Aorta (tissue), 5 donors: ENCODE measurements at places on chromosomes 2 and 18. TPM values are rescaled to one million over a fixed set of nuclear protein-coding genes. Genes with fewer than 3 reads are reported as not detected.

EVA1A gene
- total RNA-seq: 3.1 TPM

NEU2 gene
- total RNA-seq: not detected

- no peaks in the 10 kb centered on the region for H3K4me1 ChIP-seq
- no peaks in the 10 kb centered on the region for H3K27me3 ChIP-seq
- H3K36me3 ChIP-seq: no peaks in the 10 kb centered on the region
- no peak for DNase-seq
Measured at GRCh38 chr2:239880396-239880795, 144.7 kb downstream of the NDUFA10 start.

UGT1A7 gene
- not detected for total RNA-seq

DNA sequence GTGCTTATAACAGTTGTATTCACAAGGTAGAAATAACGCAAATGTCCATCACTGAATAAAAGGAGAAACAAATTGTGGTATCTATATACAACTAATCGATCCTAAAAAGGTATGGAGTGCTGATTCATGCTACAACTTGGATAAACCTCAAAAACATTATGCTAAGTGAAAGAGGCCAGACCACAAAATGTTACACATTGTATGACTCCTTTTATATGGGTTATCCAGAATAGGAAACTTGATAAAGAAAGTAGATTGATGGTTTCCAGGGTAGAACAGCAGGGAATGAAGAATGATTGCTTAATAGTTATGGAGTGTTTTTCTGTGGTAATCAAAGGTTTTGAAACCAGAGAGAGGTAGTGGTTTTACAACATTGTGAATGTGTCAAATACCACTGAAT is 432.2 kb upstream of the TRIB2 start:
- no peaks in the 10 kb centered on the region for H3K4me1 ChIP-seq
- H3K27me3 ChIP-seq: no peaks in the 10 kb centered on the region
- no peak overlapping the region for H3K27ac ChIP-seq
- H3K4me3 ChIP-seq: no peak overlapping the region
- no peaks in the 10 kb centered on the region for H3K36me3 ChIP-seq

NCKAP5 gene
- total RNA-seq: 2.4 TPM

DNA sequence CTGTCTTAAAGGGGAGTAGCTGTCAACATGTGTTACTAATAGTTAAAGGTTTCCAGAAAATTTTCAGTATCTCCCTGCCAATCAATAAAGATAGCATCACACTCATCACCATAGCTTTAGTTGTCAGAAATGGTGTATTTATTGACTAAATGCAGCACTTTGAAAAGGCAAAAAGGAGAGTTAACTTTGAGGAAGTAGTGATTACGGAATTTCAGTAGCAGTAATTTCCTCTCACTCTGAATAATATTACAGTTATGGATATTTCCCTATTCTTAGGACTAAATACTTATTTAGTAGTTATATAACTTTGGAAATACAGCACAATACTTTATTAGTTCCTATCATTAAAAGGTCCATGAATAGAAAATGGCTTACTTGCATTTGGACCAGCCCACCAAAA is 250.5 kb downstream of the CAMKMT start:
- H3K27ac ChIP-seq: no peak overlapping the region
- H3K27me3 ChIP-seq: no peaks in the 10 kb centered on the region
- DNase-seq: no peak
- H3K36me3 ChIP-seq: no peaks in the 10 kb centered on the region
- H3K4me1 ChIP-seq: no peaks in the 10 kb centered on the region

DNA sequence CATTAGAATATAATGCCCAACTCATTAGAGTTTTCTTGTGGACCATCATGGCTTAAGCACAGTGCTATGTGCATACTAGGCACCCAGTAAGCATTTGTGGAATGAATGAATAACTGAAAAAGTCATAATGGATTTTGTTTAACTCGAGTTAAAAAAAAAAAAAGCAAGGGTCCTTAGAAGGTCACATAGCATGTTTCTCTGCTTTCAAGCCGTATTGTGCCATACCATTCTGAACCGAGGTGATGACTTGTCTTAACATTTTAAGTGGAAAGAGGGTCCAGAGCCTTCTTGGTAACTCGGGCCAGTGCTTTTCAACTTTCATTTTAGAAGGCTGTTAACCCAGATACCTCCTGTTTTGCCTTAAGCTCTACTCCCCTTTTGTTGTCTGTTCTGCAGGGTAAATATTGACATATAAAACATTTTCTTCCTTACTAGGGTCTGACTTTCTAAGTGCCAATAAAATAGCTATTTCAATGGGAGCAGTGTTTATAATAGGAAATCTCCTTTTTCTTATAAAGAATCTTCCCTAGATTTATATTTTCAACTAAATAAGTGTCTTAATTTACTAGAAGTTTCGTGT is 787 bp upstream of the ADGRF3 start:
- peak overlapping the region; percentile 79 for H3K4me3 ChIP-seq
- DNase-seq: no peak
- H3K27ac ChIP-seq: no peak overlapping the region
- H3K36me3 ChIP-seq: no peaks in the 10 kb centered on the region
- H3K4me1 ChIP-seq: no peaks in the 10 kb centered on the region
- no peaks in the 10 kb centered on the region for H3K27me3 ChIP-seq

GPC1 gene
- 32.3 TPM for total RNA-seq

- H3K27me3 ChIP-seq: no peaks in the 10 kb centered on the region
- H3K27ac ChIP-seq: no peak overlapping the region
- H3K4me1 ChIP-seq: no peaks in the 10 kb centered on the region
- H3K36me3 ChIP-seq: no peaks in the 10 kb centered on the region
Measured at GRCh38 chr18:5930789-5931188, 35.5 kb upstream of the TMEM200C start.

GRCh38 chr2:124501575-124502152 is 476.6 kb downstream of the CNTNAP5 start:
- no peaks in the 10 kb centered on the region for H3K4me1 ChIP-seq
- DNase-seq: no peak
- H3K27me3 ChIP-seq: no peaks in the 10 kb centered on the region
- no peak overlapping the region for H3K27ac ChIP-seq
- H3K4me3 ChIP-seq: no peak overlapping the region

DNA sequence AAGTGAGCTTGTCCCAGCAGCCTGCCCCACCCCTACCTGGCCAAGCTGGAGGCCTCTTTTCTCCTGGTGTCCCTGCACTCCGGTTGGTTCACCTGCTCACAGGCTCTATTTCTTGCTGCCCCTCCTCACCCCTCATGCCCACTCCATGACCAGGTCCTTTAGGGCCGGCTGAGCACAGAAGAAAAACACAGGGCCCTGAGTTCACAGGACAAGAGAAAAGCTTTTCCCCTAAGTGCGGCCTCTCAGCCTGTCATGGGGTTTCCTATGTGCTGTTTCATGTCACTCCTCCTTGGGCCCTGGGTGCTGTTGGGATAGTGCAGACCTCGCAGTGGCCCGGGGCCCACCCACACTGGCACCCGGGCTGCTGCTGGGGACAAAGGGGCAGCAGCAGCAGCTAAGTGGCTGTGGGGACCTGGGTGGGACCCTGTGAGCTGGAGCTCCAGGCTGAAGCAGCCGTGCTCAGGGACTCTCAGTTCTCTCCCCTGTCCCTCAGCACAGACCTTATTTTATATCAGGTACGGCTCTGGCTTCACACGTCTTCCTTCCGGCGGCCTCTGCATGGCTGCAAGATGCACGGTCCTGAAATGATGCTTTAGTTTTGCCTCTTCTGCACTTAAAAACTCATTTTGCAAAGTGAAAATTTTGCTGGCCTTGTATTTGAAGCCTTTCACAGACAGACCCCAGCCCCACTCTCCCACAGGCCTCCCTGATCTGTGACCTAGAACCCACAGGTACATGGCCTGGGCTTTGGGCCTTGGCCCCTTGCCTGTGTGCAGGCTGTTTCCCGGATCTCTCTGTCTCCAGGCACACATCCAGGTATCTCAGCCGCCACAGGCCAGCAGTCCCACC is 71.8 kb downstream of the SH3RF3 start:
- no peak overlapping the region for H3K4me3 ChIP-seq
- no peaks in the 10 kb centered on the region for H3K36me3 ChIP-seq
- H3K4me1 ChIP-seq: no peaks in the 10 kb centered on the region
- peak overlapping the region; percentile 62 for H3K27ac ChIP-seq

- DNase-seq: no peak
- no peaks in the 10 kb centered on the region for H3K27me3 ChIP-seq
- no peaks in the 10 kb centered on the region for H3K4me1 ChIP-seq
- no peaks in the 10 kb centered on the region for H3K36me3 ChIP-seq
- H3K27ac ChIP-seq: no peak overlapping the region
Measured at GRCh38 chr2:46144133-46144800, 152.9 kb upstream of the EPAS1 start.

DNA sequence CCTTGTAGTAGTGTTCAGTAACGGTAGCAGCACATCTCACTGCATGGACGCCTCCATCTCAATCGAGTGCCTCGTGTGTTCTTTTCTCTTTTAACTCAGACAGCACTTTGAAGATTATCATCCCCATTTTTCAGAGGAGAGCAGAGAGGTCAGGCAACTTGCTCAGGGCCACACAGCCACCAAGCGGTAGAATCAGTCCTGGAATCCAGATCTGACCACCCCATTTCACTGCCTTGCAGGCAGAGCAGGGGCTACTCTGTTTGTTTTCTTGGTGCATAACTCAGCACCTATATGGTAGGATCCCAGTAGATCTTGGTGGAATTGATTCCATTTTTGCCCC is 129.5 kb downstream of the SMAD7 start:
- DNase-seq: peak; percentile 12
- H3K27me3 ChIP-seq: no peaks in the 10 kb centered on the region
- no peak overlapping the region for H3K27ac ChIP-seq

GRCh38 chr2:235171550-235172031 is 219.8 kb downstream of the SH3BP4 start:
- no peaks in the 10 kb centered on the region for H3K27me3 ChIP-seq
- H3K27ac ChIP-seq: no peak overlapping the region
- H3K36me3 ChIP-seq: no peaks in the 10 kb centered on the region
- H3K4me1 ChIP-seq: no peaks in the 10 kb centered on the region

FAP gene
- total RNA-seq: 28.6 TPM

DNA sequence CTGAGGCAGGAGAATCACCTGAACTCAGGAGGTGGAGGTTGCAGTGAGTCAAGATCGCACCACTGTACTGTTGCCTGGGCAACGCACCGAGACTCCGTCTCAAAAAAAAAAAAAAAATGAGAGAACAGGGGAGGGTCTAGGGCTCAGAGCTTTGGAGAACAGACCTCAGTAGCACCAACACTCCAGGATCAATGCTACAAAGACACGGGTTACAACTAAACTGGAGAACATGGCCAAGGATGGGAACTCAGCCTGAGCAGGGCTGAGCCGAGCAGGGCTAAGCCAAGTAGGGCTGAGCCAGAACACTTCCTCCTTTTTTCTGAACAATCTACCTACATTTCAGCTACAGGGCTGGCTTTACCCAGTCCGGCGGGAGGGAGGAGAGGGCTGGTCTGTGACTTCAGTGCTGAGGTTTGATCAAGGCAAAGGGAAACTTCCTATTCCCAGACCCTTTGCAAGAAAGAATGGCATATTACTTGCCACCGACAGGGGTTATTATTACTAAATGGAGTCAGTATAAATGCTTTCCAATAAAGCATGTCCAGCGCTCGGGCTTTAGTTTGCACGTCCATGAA is 2.9 kb upstream of the CASP8 start:
- no peaks in the 10 kb centered on the region for H3K36me3 ChIP-seq
- H3K27ac ChIP-seq: no peak overlapping the region
- no peaks in the 10 kb centered on the region for H3K4me1 ChIP-seq

DNA sequence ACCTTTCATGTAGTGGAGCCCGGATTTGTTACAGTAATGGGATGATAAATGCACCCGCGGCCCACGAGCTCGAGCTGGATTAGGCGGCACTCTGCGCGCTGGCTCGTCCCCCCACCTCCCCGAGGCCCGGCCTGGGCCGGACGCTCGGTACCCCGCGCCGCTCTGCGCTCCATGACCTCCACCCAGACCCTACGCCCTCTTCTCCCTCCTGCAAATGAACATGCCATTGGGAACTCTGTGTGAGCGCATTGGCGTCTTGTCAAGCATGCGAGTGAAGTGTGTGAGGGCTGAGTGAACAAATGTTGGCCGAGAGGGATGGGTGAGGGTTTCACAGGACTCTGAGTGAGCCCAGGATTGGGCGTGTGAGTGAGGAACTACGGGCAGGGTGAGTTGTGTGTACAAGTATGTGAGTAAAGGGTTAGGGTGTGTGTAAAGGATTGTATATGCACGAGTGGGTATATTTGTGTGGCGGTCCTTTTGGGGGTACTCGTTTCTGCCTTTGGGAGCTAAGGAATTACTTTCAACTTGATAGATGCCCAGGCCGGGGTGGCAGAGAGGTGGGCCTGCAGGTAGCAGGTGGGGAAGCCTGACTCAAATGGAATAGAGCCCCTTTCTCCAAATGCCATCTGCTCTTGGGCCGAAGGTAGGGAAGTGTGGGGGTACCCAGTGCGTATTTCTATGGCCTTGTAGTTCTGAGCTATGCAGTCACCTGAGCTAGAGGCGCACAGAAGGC is 2.9 kb upstream of the EN1 start:
- no peak overlapping the region for H3K27ac ChIP-seq
- no peaks in the 10 kb centered on the region for H3K27me3 ChIP-seq
- no peak for DNase-seq
- no peak overlapping the region for H3K4me3 ChIP-seq
- H3K4me1 ChIP-seq: no peaks in the 10 kb centered on the region
- no peaks in the 10 kb centered on the region for H3K36me3 ChIP-seq

MTCL1 gene
- total RNA-seq: 10.5 TPM

IL37 gene
- total RNA-seq: not detected

DNA sequence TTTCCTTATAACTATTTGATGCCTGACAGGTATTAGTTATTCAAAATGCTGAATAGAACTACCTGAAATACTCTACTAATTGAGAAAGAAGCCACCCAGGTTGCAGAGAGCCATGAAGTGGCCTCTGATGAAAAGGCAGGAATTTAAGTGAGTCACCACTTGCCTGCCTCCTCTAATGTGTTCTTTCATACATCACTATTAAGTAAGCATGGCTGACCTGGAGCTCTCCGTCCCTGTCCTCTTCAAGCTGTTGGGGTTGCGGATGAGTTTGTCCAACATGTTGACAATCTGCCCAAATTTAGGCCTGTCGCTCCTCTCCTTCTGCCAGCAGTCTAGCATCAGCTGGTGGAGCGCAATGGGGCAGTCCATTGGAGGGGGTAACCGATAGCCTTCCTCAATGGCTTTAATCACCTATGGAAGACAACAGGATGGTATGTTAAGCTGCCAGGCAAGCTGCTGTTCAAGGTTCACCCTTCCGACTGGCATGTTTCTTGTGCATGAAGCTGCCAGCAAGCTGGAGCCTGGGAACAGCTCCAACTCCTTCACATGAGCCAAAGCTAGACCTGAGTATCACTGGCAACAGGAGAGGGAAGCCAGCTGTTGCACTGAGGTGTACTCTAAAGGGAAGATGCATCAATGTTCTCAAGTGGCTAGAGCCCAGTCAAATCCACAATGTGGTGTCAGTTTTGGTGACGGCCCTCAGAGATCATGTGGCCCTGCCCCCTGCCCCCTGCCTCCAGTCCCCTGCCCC is 142.2 kb downstream of the EPHA4 start:
- no peaks in the 10 kb centered on the region for H3K36me3 ChIP-seq
- no peak overlapping the region for H3K27ac ChIP-seq
- H3K4me3 ChIP-seq: no peak overlapping the region
- no peaks in the 10 kb centered on the region for H3K4me1 ChIP-seq
- H3K27me3 ChIP-seq: no peaks in the 10 kb centered on the region
